ENCODE measurements at places on chromosomes 12 and 14.

GRCh38 chr12:74741112-74741511 is 203.5 kb downstream of the ATXN7L3B start:
- DNase-seq = no peak

- no peak for DNase-seq
Observed at GRCh38 chr14:59018978-59019377, 169.5 kb upstream of the DAAM1 start.

DNA sequence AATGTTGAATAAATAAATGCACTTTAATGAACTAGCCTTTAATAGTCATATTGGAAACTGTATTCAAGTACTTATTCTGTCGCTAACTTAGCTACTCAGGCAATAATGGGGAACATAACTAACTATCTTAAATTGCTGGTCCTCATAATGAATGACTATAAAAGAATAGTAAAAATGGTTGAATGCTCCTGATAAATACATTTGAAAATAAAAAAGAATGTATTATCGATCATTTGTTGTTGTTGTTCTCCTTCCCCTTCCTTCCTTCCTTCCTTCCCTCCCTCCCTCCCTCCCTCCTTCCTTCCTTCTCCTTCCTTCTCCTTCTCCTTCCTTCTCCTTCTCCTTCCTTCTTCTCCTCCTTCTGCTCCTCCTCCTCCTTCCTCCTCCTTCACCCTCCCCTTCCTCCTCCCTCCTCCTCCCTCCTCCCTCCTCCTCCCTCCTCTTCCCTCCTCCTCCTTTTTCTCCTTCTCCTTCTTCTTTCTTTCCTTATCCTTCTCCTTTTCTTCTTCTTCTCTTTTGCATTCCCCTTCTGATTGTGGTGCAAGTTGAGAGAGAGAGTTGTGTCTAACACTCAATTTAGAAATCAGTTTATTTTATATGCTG is 133.0 kb downstream of the NAV3 start:
- DNase-seq = no peak

GRCh38 chr14:88421286-88421685 is 35.8 kb downstream of the SPATA7 start:
- peak; percentile 12 for DNase-seq

- no peak for DNase-seq
Observed at GRCh38 chr14:51282517-51282916, 42.5 kb downstream of the TMX1 start.

DNA sequence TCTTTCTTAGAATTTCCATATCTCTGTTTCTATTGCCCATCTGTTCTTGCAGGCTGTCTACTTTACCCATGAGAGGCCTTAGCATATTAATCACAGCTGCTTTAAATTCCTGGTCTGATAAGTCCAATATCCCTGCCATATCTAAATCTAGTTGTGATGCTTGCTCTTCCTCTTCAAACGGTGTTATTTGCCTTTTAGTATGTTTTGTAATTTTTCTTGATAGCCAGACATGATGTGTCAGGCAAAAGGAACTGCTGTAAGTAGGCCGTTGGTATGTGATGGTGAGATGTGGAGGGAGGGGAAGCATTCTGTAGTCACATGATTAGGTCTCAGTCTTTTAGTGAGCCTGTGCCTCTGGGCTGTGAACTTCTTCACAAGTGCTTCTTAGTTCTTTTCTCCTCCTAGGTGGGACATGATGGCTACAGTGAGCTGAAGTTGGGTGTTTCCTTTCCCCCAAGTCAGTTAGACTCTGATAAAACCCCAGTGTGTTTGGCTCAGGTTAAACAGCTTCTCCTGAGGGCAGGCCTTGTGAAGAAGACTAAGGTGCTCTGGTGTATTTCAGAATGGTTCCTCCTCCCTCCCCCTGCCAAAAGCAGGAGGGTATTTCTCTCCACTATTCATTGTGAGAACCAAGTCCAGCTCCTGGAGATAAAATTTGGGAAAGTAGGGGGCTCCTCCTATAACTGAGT is 195.9 kb upstream of the PARP11 start:
- DNase-seq = no peak

GRCh38 chr14:27958757-27959156 is 807.8 kb upstream of the FOXG1 start:
- DNase-seq = no peak

DNA sequence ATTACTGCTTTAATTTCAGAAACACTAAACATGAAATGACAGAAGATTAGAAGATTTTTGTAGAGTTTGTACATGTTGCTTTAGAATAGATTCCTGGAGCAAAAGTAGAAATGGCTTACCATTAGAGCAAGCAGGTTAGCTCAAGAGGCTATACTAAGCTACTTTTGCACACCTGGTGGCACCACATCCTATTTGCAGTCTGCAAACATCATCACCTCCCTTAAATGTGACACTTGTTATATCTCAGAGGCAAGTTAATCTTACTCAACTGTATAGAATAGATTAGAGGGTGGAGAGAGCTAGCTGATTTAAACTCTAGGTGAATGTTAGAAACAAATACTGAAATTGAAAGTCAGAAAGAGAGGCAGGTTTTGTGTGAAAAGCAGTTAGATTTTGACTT is 30.7 kb upstream of the OR4E1 start:
- no peak for DNase-seq

- no peak for DNase-seq
Observed at GRCh38 chr14:87816416-87816815, 176.6 kb downstream of the GALC start.

GRCh38 chr14:67477926-67478799 is 10.4 kb downstream of the TMEM229B start:
- no peak for DNase-seq

- DNase-seq = no peak
Observed at GRCh38 chr12:46934374-46935111, 108.7 kb upstream of the SLC38A4 start.

DNA sequence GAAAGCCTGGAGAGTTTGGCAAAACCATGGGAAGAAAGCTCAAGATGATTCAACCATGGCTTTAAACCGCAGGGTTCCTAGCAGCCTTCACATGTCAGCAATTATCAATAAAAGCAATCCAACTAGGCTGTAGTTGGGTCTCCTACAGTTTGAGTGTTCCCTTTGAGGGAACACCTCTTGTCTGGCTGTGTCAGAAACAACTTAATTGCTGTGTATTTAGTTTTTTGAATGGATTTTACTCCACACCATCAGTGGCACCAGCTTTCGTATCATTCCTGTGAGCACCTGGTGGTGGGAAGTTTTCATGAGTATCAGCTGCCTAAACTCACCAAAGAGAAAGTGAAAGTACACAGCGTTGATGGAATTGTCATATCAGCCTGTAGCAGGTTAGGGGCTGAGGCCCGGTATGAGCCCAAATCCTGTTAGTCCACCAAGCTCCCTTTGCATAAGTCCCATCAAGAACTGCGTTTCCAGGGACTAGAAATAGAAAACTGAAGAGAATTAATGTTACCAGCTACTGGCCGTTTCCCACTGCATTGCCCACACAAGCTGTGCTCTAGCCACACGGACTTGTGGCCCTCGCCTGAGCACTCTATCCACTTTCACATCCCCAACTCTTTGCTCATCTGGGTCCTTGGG is 10.9 kb upstream of the IL26 start:
- DNase-seq = peak; percentile 16

DNA sequence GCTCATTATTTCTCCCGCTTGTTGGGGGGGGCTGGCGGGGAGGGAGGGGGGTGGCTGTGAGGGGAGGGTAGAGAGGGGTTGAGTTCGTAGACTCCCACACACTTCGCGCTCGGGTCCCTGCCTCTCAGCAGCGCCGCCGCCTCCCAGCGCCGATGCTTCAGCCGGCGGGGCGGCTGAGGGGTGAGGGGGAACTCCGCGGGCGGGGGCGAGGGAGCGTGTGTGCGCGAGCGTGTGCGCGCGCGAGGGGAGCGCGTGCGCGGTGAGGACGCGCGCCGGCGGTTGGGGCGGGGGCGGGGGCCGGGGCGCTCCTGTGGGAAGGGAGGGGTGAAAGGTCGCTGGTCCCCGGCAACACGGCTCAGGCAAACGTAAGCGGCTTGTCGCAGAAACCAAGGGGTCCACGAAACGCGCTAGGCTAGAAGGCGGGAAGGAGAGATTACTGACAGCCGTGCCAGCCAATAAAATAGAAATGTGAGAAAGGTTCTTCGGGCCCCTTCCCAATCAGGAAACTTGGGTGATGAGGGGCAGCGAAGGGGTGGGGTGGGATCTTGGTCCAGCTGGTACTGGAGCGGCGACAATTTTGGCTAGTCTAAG is 343 bp upstream of the NOVA1 start:
- DNase-seq = peak; percentile 93

DNA sequence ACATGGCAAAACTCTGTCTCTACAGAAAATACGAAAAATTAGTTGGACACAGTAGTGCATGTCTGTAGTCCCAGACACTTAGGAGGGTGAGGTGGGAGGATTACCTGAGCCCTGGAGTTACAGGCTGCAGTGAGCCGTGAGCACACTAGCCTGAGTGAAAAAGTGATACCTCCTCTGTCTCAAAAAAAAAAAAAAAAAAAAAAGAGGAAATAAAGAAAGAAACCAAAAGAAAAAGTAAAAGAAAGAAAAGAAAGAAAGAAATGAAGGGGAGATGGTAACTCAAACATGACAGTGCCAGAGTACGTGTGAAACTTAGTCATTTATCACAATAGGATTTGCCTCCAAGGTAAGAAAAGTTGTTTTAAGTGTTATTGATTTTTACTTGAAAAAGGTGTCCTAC is 407.0 kb upstream of the MGAT4C start:
- no peak for DNase-seq

GRCh38 chr12:95546491-95546813 is 4.8 kb downstream of the USP44 start:
- no peak for DNase-seq

DNA sequence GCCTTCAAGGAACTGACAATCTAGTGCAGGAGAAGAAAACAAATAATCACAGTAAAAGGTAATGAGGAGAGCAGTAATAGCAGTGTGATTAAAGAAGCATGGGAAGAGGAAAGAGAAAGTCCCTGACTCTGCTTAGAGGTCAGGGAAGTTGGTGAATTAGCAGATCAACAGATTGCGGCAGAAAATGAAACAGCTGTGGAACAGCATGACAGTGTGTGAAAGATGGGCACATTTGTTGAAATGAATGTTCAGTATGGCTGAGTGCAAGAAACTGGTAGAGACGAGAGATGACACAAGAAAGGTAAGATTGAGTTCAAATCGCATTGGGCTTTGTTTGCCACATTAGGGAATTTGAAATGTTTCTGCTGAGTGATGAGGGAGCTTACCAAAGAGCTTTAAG is 63.7 kb upstream of the RASSF8 start:
- DNase-seq = no peak

GRCh38 chr14:62138593-62138992 is 376.4 kb downstream of the SNAPC1 start:
- no peak for DNase-seq

- no peak for DNase-seq
Observed at GRCh38 chr12:128476266-128476665, 209.3 kb downstream of the TMEM132C start.

DNA sequence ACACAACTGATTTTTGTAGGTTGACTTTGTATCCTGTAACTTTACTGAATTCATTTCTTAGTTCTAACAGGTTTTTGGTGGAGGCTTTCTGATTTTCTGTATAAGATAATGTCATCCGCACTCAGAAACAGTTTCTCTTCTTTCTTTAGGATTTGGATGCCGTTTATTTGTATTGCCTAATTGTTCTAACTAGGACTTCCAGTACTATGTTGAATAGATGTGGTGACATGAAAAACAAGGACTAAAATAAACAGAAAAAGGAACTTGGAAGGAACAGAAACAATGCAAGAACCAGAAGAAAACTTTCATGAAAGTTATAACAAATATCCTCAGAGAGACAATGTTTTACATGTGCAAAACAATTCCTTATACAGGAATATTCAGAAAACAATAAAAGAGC is 100.3 kb downstream of the GTF2A1 start:
- DNase-seq = no peak

DNA sequence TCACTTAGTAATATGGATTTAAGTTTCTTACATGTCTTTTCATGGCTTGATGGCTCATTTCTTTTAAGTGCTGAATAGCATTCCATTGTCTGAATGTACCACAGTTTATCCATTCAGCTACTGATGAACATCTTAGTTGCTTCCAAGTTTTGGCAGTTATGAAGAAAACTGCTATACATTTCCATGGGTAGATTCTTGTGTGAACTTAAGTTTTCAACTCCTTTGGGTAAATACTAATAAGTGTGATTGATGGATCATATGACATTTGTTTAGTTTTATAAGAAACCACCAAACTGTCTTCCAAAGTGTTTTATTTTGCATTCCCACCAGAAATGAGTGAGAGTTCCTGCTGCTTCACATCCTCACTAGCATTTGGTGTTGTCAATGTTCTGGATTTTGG is 119.2 kb downstream of the NAV3 start:
- no peak for DNase-seq

GRCh38 chr14:61653507-61653906 is 41.8 kb upstream of the HIF1A start:
- DNase-seq = peak; percentile 60

- no peak for DNase-seq
Observed at GRCh38 chr12:32104572-32105355, 1.9 kb upstream of the BICD1 start.

DNA sequence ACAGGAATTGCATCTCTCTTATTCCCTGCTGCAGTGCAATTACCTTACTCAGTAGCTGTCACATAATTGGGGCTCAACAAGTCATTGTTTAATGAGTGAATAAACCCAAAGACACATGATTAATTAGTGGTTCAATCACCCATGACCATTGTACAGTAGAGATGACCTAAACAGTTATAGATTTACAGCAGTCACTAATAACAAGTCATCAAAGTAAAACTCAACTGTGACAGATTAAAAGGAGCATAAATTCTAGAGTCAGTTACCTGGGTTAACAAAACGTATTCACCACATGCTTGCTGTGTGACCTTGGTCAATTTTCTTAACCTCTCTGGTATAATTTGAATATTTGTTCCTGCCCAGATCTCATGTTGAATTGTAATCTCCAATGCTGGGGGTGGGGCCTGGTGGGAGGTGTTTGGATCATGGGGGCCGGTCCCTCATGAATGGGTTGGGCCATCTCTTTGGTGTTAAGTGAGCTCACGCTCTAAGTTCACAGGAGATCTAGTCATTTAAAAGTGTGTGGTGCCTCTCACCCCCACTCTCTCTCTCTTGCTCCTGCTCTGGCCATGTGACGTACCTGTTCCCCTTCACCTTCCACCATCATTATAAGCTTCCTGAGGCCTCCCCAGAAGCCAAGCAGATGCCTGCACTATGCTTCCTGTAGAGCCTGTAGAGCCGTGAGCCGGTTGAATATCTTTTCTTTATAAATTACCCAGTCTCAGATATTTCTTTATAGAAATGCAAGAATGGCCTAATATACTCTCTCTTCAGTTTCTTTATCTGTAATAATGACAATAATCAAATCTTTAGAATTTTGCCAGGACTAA is 141.9 kb upstream of the PLEKHG7 start:
- DNase-seq = no peak

GRCh38 chr12:21607701-21608100 is 3.1 kb upstream of the GYS2 start:
- DNase-seq = peak; percentile 67

GRCh38 chr12:95474660-95474958 is 657 bp downstream of the METAP2 start:
- DNase-seq = no peak

- no peak for DNase-seq
Observed at GRCh38 chr12:14252697-14253096, 112.8 kb upstream of the ATF7IP start.

Measured in adipocyte (in vitro differentiated cells).